HS-27A (cell line): ENCODE measurements at places on chromosomes 5 and 9.

- DNase-seq: no peak
These were observed 33.9 kb downstream of the UNC13B start for GRCh38 chr9:35195683-35196082.

GRCh38 chr5:104297076-104297475, 734.5 kb upstream of the NUDT12 start:
- DNase-seq: peak; percentile 27

GRCh38 chr5:125891061-125891725, 532.0 kb upstream of the GRAMD2B start:
- DNase-seq: no peak

GRCh38 chr5:172868924-172869591, 35.0 kb downstream of the ERGIC1 start:
- no peak for DNase-seq

DNA sequence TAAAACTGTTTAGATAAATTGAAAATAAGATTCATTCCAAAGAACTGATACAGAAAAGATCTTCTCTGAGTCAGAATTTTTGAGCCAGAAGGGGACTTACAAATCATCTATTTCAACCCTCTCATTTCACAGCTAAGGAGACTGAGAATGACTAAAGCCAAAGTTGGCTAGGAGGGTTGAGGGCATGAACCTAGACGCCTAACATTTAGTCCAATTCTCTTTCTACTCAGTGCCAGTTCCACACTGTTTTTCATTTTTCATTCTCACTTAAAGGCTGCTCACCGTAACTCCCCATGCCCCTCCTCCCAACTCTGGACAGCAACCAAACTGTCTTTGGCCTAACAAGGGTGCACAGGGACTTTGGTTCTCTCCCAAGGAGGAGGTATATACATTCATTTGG, 364.0 kb downstream of the NDUFS4 start:
- no peak for DNase-seq

- no peak for DNase-seq
These were observed 209.8 kb downstream of the CSNK1G3 start for GRCh38 chr5:123721675-123722276.

- DNase-seq: no peak
These were observed 54.2 kb downstream of the GPR107 start for GRCh38 chr9:130107955-130108354.

GRCh38 chr9:13264788-13265187, 14.7 kb downstream of the MPDZ start:
- no peak for DNase-seq

GRCh38 chr5:95549030-95549429, 5.7 kb downstream of the SKIC3 start:
- DNase-seq: no peak

DNA sequence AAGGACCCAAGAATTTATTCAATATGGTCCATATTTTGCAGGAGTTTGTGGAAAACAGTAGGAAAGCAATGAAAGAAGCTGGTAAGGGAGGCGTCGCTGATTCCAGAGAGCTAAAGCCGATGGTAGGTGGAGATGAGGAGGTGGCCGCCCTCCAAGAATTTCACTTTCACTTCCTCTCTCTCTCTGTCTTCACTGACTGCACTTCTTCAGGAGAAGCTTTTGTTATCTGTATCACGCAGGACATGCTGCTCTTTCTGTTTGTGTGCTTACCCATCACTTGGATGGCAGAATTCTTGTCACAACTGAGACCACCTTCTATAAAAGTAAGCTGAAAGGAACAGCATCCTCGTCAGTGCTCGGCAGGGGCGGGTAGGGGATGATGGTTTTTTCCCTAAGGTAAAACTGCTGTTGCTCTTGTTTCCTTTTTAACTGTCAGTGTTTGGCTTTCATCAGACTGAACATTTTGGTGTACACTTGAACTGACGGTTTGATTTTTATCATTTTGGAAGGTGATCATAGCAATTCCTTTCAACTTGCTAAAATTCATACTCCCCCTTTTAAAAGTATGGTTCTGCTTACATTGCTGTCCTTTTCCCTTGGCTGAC, 62.4 kb upstream of the FSD1L start:
- no peak for DNase-seq

DNA sequence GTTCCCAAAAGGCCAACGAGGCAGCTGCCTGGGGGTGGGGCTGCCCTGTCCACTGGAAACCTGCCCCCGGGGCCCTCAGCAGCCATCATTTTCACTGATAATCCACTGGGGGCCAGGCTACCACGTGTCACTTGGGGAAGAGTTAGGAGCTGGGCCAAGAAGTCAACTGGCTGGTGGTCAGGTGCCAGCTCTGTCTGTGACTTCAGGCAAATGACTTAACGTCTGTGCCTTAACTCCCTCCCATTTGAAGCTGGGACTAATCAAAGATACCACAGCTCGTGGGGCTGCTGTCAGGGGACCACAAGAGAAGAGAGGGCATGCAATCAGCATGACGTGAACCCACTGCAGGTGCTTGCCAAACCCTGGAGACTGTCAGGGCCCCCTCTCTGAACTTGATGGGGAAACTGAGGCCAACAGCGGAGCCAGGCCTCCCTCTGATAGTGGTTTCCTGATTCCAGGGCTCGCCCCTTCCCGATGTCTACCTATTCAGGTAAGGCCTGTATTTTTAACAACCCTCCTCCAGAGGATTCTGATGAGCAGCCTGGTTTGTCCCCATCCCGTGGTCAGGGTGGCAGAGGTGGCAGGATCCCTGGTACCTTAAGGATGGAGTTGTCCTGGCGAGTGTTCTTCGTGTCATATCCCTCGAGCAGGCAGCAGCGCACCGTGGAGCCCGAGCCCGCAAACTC, 12.3 kb upstream of the DPM2 start:
- DNase-seq: no peak

GRCh38 chr5:119322948-119323537, 32.8 kb upstream of the TNFAIP8 start:
- no peak for DNase-seq

DNA sequence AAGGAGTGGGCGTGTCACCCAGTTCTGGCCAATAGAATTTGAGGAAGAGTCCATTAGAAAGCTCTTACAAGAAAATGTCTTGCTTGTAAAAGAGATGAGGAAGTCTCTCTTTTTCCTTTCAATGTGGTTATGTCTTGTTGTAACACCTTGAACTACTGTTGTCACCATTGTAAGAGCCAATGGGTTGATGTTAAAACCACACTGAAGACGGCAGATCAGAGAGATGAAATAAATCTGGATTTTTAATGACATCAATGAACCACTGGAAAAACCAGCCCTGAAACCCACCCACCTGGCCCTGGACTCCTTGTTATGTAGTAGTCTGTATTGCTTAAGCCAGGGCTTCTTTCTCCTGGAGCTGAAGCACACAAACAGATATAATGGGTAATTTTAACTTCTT, 83.8 kb upstream of the ERCC6L2 start:
- no peak for DNase-seq

DNA sequence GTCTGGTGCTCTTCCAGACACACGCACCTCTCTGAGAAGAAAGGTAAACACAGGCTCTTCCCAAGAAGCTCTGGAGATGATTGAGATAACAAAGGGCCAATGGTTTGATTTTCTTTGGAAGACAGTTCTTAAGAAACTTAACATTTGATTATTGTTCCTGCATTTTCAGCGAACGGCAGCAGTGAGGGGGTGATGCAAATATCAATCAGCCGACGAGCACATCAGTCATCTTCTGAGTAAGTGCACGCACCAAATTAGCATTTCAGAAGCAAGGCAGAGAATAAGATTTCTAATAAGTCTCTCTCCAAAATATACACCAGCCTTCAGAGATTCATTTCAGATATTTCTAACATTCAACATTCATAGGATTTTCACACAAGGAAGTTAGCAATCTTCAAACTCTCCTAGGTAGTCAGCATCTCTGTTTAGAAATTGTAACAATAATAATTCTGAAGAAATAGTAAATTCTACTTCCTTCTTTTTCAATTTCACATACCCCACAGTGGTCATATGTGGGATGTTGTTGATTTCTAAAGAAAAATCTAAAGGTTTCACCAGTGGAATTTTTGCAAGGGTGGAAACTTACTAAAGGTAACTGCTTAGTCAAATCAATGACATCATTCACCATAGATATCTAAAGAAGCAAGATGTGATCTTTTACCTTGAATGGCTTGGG, 250.3 kb downstream of the SEC61B start:
- DNase-seq: no peak

DNA sequence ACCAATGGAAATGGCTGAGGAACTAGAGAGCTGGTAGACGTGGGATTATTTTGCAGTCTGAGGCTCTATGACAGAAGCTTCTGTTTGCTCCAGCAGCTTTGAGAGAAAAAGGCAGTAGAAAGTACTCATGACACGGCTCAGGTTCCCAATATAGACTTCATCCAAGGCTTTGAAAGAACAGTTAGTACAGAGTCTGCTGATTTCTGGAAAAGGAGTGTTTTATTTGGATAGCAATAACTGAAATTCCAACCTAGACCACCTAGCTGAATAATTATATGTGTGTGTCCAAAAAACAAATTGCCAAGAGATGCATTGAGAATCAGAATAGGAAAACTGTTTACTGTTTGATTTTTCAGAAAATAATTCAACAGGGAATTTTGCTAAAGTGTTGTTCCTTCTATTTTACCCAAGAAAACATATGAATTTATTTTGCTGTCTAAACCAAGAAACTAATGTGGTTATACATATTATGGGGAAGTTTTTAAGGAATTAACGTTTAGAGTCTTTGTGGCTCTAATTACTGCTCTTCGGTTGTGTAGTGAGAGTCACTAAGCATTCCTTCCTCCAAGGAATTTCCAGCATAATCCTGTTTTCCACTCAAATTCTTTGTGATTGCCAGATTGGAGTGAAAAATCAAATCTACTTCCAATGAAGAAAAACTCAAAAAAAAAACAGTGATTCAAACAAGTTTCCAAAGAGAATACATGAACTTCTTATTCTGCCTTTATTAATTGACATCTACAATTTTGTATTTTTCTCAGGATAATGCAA, 18.1 kb upstream of the MTX3 start:
- no peak for DNase-seq

DNA sequence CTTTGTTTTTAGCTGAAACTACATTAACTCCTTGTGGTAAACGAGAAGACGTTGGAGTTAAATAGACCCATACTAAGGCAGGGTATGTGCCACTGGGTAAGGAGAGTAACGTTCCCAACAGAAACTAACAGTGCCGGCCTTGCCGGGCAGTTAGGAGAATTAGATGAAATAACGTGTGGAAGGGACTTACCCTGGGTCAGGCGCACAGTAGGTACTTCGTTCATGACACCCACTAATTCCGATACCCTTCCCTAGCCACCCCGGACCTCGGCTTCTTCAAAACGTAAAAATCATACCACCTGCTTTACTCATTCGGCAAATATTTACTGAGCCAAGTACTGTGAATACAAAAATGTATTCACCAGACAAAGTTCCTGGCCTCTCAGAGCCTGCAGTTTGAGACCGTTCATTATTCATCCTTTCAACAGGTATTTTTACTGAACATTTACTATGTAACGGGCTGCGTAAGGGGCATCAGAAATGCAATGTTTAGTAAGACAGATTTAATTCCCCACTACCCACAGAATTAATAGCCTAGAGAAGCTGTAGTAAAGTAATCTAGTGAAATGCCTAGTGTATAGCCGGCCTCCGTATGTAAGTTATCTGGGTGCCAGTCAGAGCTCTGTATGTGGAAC, 3.2 kb upstream of the SMIM23 start:
- no peak for DNase-seq

DNA sequence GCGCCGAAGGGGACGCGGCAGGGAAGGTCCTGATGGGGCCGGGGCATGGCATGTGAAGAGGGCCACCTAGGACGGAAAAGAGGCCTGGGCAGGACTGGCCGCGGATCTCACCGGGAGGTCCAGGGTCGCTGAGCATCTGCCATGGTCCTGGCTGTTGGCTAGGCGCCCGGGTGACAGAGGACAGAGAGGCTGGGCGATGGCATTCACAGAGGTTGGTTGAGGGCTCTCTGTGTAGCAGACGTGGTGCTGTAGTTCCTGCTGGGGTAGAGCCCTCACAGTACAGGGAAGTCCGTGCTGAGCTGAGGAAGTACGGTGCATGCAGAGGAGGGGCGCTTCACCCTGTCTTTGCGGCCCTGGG, 427 bp downstream of the PCYOX1L start:
- DNase-seq: no peak
